ENCODE measurements at places on chromosomes 4 and X. TPM values are rescaled to one million over a fixed set of nuclear protein-coding genes. Genes with fewer than 3 reads are reported as not detected.

GRCh38 chr4:53450773-53451172, 73.3 kb downstream of the FIP1L1 start:
- no peak for DNase-seq

GRCh38 chr4:84176016-84176415, 323.1 kb downstream of the NKX6-1 start:
- no peak for DNase-seq

- DNase-seq: peak; percentile 87
These were observed 750 bp downstream of the TMEM129 start for GRCh38 chr4:1720163-1720983.

GYPA gene
- total RNA-seq: 0.65 TPM

GRCh38 chr4:167717495-167717894, 374.8 kb upstream of the ANXA10 start:
- no peak for DNase-seq

MAPK10 gene
- total RNA-seq: 30.5 TPM

- DNase-seq: no peak
These were observed 230.6 kb upstream of the CPEB2 start for GRCh38 chr4:14771504-14772175.

- DNase-seq: no peak
These were observed 40.3 kb upstream of the FHL1 start for GRCh38 chrX:136106920-136107528.

DNA sequence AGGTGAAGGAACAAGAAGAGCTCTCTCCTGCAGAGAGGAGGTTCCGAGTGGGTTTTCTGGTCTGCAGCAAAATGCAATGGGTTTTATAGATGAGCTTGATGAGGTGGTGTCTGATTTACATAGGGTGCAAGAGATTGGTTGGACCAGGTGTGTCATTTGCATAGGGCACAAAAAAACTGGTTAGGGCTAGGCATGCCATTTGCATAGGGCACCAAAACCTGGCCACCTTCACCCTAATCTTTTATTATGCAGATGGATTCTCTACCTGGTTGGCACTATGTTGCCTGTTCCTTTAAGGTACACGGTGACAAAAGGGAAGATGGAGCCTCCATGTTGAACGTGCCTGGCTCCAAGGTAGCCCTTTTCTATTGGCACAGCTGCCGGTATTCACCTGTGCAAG, 94.5 kb upstream of the PRKX start:
- no peak for DNase-seq

TIGD4 gene
- total RNA-seq: 0.37 TPM

GRCh38 chrX:18294893-18295292, 59.6 kb downstream of the SCML2 start:
- DNase-seq: no peak

BOD1L1 gene
- 34.2 TPM for total RNA-seq

DNA sequence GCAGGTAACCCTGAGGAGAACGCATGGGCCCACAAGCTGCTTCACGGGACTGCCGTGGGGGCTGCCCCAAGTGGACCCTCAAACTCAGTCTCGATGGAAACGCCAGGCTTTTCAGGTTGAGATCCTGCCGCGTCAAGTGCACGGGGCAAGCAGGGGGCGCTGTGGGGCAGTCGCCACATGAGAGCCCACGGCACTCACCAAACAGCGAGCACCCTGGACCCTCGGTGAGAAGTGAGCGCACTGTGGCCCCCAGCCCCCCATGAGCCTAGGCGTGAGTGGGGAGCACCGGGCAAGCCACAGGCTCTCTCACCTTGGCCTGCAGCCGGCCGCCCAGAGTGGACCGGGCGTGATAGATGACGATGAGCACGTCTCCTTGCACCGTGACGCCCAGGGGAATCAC, 50.9 kb upstream of the CPLX1 start:
- DNase-seq: no peak

GRCh38 chr4:87235020-87235671, 14.7 kb upstream of the KLHL8 start:
- DNase-seq: no peak

MAMLD1 gene
- 12.8 TPM for total RNA-seq

TMEM156 gene
- 0.65 TPM for total RNA-seq

- no peak for DNase-seq
These were observed 124.5 kb upstream of the KLF3 start for GRCh38 chr4:38539501-38539900.
